Activated naive CD4-positive, alpha-beta T cell treated with Interleukin-2 at 50 U/mL for 16 hours (primary cell): ENCODE measurements at places on chromosomes 6 and 20.

DNA sequence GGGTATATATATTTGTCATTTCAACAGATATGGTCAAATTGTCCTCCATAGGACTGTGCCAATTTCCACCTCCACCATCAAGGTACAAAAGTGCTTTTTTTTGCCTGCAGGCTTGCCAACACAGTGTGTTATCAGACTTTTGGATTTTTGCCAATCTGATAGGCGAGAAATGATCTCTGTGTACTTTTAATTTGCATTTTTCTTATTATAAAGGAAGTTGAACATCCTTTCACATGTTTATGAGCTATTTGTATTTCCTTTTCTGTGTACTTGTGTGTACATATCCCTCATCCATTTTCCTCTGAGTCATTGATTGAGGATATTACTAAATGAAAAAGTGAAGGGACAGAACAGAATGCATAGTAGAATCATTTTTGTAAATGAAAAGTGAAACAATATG, 39.0 kb upstream of the PTPN1 start:
- DNase-seq = no peak

DNA sequence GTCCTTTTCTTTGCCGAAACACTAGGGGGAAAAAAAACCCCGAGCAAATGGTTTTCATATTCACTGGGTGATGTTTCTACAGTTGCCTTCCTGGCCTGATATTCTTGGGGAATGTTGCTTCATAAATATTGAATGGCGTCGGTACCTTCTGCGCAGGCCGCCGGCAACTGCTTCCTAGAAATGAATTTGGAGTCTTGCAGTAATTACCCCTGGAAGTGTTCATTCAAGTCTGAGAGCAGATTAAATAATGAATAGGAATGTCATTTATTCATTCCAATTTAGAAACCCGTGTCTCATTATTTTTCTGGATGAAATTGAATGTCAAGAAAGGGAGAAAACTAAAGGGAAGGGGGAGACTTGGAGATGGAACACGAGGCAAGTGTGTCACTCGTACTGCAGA, 179.4 kb upstream of the KCNG1 start:
- DNase-seq = no peak

- no peak for DNase-seq
These were observed 121.8 kb upstream of the FOXO3 start for GRCh38 chr6:108438918-108439317.

- DNase-seq = no peak
These were observed 466.3 kb upstream of the CDH4 start for GRCh38 chr20:60785785-60786184.
